ENCODE measurements at places on chromosomes 7 and 10. TPM values are rescaled to one million over a fixed set of nuclear protein-coding genes. Genes with fewer than 3 reads are reported as not detected.

DNA sequence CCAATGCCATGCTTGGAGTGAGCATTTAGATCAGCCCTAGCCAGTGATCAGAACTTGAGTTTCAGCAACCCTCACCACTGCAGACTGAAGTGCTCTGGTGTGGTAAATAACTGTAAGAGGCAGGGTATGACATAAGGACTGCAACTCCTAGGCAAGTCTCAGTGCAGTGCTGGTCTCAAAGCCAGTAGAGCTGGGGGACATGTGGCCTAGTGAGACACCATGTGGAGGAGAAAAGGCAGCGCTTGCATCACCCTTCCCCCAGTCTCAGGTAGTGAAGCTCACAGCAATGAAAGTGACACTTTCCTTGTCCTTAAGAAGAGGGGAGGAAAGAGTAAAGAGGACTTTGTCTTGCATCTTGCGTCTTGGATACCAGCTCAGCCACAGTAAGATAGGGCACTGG lies 386.8 kb upstream of the POT1 start:
- no peak for DNase-seq

DNA sequence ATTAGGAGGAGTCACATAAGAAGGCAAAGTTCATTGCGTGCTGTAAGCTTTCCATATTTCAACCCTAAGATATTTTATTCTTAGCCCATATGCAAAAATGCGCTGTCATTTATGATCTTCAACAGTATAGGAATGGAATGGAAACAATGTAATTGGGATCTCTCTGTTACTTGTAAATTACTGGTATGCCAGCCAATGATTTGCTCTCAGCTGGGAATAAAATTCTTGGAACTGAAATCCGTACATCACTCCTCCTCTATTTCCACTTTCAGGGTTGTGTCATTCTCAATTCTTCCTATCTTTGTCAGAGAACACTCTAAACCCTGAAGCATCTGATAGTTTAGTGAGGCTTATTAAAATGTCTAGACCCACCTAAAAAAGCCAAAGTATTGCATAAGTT lies 80.7 kb upstream of the STEAP4 start:
- no peak for DNase-seq

GRCh38 chr10:30782537-30783461 lies 153.2 kb upstream of the LYZL2 start:
- DNase-seq = no peak

GRCh38 chr7:80249619-80250295 lies 115.1 kb downstream of the GNAI1 start:
- no peak for DNase-seq

DNA sequence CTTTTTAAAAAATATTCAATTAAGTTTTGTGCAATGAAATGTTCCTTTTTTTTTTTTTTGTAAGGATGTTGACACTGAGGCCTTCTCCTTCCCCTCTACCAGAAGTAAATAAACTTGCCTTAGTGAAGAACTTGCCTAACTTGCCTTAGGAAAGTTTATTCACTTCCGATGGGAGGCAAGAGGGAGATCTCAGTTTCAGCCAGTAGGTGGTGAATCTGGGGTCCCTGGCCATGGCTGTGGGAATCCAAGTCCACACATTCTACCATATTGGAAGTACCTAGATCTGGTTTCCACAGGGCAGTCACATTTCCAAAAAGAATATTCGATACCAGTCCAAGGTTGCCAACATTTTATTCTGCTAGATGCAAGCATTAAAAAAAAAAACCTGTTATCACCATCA lies 270.9 kb downstream of the CCSER2 start:
- DNase-seq = no peak

- no peak for DNase-seq
Observed at GRCh38 chr7:117872561-117873309, 506 bp downstream of the CTTNBP2 start.

DNA sequence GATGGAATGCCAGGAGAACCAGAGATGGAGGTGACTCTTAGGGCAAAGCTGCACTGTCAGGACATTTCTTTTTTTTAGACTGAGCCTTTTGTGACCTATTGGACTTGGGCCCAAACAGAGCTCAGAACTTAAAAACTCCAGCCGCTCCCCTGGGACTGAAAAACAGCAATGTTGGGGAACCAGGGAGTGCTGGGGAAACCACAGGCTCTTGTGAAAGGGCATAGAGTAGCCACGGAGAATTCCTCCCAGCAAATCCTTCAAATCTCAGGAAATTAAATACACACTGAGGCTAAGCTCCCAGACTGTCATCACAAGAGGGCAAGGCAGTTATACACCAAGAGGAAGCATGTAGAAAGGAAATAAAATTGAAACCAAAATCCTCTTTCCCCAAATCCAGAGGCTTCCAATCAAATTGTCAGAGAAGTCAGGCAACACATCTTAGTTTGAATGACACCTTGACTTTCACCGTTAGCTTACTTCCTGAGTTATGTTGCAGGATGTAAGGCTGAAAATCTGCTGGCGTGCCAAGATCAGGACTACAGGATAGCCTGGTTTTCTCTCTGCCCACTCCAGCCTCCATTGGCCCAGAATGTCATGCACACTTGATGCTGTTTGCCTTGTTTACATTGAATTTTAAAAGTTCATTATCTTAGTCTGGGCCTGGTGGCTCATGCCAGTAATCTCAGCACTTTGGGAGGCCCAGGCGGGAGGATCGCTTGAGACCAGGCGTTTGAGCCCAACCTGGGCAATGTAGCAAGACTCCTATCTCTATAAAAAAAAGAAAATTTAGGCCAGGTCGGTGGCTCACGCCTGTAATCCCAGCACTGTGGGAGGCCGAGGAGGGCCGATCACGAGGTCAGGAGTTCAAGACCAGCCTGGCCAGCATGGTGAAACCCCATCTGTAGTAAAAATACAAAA lies 2.6 kb upstream of the RFC2 start:
- DNase-seq = no peak

GRCh38 chr7:44629829-44630522 lies 23.5 kb downstream of the OGDH start:
- no peak for DNase-seq

GRCh38 chr10:73182568-73182967 lies 14.6 kb downstream of the FAM149B1 start:
- no peak for DNase-seq

DNA sequence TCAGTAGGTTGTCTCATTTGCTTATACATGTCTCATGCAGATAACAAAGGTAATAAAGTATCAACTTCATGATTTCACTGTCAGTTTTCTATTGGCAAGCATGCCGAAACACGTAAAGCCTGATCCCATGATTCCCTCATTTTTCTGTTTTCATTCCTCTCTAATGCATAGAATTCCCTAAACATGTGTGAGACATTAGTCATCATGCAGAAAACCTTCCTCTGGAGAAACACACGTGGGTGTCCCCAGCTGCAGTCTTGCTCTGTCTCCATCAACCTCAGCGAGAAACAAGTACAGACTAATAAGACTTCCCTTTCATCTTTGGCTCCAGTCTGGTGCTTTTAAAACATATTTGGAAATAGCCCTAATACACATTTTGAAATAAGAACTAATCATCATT lies 432.7 kb upstream of the VSTM2A start:
- no peak for DNase-seq

DNA sequence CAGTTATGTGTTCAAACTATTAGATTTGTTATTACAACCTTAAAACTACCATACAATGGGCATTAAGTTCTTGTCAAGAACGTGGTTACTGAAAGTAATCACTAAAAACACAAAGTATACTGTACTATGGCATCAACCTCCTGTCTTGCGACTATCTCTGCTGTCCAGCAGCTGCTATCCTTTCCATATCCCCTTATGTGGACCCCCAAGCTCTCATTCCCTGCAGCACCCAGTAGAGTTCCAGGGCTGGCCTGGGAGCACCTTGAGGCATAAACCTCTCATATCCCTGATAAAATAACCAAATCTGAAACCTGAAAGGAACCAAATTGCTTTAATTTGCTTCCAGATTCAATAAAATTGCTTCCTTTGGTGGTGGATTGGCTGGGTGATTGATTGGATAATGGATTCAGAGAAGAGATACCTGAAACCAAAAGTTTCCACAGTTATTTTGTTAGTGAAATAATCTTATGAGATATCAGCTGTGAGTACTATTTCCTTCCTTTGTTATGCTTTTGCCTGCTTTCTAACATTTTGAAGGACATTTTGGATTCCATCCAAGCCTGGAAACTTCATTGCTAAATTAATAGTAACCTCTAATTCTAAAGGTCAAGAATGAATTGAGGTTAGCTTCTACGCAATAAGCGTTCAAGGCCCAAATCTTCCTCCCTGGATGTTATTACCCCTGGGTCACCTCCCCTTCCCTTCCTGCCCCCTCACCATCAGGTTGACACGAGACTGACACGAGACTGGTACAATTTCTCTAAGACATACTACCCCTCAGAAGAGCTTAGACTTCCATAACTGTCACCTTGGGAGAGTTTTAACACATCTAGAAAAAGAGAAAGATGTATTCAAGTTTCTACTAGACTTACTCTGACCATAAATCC lies 48.8 kb downstream of the RELN start:
- DNase-seq = no peak

Gene FAM171A1
- total RNA-seq = 2.9 TPM

Gene FZD1
- 0.80 TPM for total RNA-seq

Gene EBLN1
- total RNA-seq = not detected

Gene TSPAN15
- total RNA-seq = 0.55 TPM

Gene TMEM196
- not detected for total RNA-seq
